Mesothelial cell of epicardium (in vitro differentiated cells): ENCODE measurements at places on chromosomes 1 and 21.

DNA sequence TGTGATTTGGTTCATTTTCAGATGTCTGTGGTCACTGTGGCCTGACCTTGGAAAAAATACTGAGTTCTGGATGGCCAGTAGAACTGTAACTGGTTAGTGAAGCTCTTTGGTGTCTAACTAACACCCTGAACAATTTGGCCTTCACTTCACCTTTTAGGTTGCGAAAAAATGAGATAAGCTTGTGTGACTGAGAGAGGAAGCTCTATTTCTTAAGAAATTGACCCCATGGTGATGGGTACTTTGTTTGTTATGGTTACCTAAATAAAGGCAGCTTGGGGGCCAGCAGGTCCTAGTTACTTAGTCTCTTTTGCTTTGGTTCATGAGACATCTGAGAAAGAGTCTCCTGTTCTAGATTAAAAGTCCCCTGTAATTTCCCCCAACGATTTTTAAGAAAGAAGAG lies 181.6 kb downstream of the ZNF326 start:
- H3K27me3 ChIP-seq, result peaks cover 3% of the 10 kb centered on the region
- no peak for DNase-seq
- peaks cover 5% of the 10 kb centered on the region for H3K4me1 ChIP-seq
- H3K4me3 ChIP-seq, result no peak overlapping the region
- H3K27ac ChIP-seq, result no peak overlapping the region
- H3K36me3 ChIP-seq, result no peaks in the 10 kb centered on the region

DNA sequence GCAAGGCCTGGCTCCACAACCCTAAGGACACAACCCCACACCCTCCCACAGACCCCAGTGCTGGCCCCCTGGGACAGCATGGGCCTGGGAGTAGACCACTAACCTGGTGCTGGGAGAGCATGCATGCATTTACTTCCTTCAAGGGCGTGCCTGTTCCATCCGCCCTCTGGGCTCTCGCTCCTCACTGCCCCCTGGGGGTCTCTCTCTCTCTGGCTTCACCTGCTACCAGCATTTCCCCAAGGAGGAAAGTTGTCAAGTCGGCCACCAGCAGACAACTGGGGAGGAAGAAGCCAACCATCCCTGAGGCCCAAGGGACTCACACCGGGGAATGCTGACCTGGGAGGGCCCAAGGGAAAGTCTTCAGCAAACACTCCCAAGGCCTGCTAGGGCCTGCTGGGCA lies 6.5 kb downstream of the LRP8 start:
- H3K4me3 ChIP-seq, result no peak overlapping the region
- peaks cover 11% of the 10 kb centered on the region for H3K27me3 ChIP-seq
- DNase-seq, result no peak
- H3K36me3 ChIP-seq, result peaks cover 7% of the 10 kb centered on the region
- no peak overlapping the region for H3K27ac ChIP-seq
- peaks cover 28% of the 10 kb centered on the region for H3K4me1 ChIP-seq

- H3K27me3 ChIP-seq, result peaks cover 25% of the 10 kb centered on the region
- peaks cover 16% of the 10 kb centered on the region for H3K4me1 ChIP-seq
- DNase-seq, result no peak
- H3K36me3 ChIP-seq, result peaks cover 2% of the 10 kb centered on the region
- H3K27ac ChIP-seq, result no peak overlapping the region
Observed at GRCh38 chr1:182791281-182792179, 2.0 kb downstream of the NPL start.

- peaks cover 33% of the 10 kb centered on the region for H3K4me1 ChIP-seq
- H3K4me3 ChIP-seq, result no peak overlapping the region
- no peaks in the 10 kb centered on the region for H3K27me3 ChIP-seq
- peaks cover 23% of the 10 kb centered on the region for H3K36me3 ChIP-seq
- H3K27ac ChIP-seq, result peak overlapping the region; percentile 15
Observed at GRCh38 chr1:114502080-114502479, 8.9 kb downstream of the TRIM33 start.

DNA sequence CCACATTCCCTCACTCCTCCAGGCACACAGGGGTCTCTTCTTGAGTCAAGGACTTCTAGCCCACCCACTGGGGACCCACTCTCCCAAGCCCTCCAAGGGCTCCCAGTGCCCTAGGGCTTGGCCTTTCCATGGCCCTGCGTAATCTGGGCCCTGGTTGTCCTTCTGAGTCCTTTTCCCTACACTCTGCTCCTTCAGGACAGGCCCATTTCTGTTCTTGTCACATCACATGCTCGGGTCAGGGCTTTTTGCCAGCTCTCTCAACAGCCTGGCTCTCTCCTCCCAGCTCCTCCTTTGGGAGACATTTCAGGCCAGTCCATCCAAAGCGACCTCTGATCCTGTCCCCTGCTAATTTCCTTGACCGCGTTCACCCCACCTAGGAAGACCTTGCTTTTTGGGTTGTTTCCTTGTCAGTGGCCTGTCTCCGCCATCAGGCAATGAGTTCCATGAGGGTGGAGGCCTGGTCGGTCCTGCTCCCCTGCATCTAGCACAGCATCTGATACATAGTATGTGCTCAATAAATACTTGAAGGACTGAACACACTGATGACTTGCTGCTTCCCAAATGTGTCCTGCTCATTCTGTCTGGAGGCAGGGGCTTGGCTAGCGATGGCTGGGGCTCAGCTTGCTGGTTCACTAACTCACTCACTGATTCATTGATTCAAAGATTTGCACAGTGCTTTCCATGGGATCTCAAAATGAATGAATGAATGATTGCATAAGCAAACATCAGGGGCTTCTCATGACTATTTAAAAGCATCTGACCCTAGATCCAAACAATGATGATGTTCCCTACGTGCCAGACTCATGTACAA lies 44.8 kb downstream of the DHRS3 start:
- peaks cover 9% of the 10 kb centered on the region for H3K4me1 ChIP-seq
- H3K27ac ChIP-seq, result peak overlapping the region; percentile 93
- no peak for DNase-seq
- no peaks in the 10 kb centered on the region for H3K27me3 ChIP-seq
- H3K4me3 ChIP-seq, result no peak overlapping the region

GRCh38 chr1:31771891-31772668 lies 7.9 kb upstream of the ADGRB2 start:
- peaks cover 10% of the 10 kb centered on the region for H3K4me1 ChIP-seq
- H3K27ac ChIP-seq, result no peak overlapping the region

DNA sequence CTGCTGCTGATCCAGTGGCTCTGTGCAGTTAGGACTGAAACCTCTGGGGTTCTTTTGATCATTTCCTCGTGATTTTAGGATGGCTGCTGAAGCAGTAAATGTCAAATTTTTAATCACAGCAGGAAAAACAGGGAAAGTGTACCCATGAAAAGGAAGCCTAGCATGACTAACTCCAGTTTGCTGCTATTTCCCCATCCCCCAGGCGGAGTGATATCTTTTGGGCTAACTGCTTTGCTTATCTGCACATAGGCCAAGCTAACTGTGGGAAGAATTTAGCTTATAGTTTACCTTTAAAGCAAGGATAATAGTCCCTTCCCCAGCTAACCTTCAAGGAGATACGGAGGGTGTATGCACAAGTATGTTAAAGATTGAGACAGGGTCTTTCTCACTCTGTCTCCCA lies 149.8 kb upstream of the TNR start:
- H3K27me3 ChIP-seq, result peaks cover 7% of the 10 kb centered on the region
- H3K4me1 ChIP-seq, result no peaks in the 10 kb centered on the region
- no peak overlapping the region for H3K4me3 ChIP-seq

DNA sequence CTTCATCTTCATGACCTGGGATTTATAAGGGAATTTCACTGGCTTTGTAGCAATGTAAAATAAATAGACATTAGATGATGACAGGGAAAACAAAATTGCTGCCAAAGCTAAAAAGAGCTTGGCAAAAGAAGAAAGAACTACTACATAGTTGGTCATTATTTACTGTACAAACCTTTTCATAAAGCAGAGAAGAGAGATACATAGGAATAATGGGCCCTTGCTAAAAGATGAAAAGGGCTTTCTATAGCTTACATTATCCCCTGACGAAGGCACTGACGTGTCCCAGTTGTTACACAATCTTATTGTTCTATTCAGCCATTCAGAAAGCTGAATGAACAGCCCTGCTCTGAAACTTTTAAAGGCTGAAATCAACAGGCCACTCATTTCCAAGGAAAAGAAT lies 57.1 kb downstream of the ZC3H11B start:
- peaks cover 27% of the 10 kb centered on the region for H3K4me1 ChIP-seq
- no peaks in the 10 kb centered on the region for H3K27me3 ChIP-seq
- no peak for DNase-seq
- no peak overlapping the region for H3K4me3 ChIP-seq
- no peaks in the 10 kb centered on the region for H3K36me3 ChIP-seq

DNA sequence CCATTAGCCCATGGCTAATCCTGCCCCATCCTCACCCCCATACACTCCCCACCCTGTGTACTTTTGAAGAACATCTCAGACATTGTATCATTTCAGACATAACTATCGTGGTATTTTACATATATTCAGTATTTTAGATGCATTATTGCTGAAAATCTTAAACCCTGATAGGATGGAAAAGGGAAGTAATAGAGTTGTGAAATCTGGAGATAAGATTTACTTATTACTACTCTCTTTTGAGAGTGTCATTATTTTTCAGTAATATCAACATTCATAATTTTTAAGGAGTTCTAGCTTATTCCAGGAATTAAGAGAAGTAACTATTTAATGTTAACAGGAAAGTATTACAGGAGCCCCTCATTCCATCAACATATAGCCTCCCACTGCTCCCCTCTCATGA lies 34.4 kb downstream of the ADCY10 start:
- no peaks in the 10 kb centered on the region for H3K36me3 ChIP-seq
- no peak for DNase-seq
- no peak overlapping the region for H3K4me3 ChIP-seq
- peaks cover 1% of the 10 kb centered on the region for H3K4me1 ChIP-seq

- no peaks in the 10 kb centered on the region for H3K36me3 ChIP-seq
- no peaks in the 10 kb centered on the region for H3K27me3 ChIP-seq
- H3K4me1 ChIP-seq, result peaks cover 4% of the 10 kb centered on the region
- no peak overlapping the region for H3K4me3 ChIP-seq
Observed at GRCh38 chr21:39063517-39063916, 119.7 kb downstream of the PSMG1 start.

- DNase-seq, result no peak
- peaks cover 7% of the 10 kb centered on the region for H3K27me3 ChIP-seq
- no peaks in the 10 kb centered on the region for H3K4me1 ChIP-seq
- no peak overlapping the region for H3K4me3 ChIP-seq
- no peaks in the 10 kb centered on the region for H3K36me3 ChIP-seq
Observed at GRCh38 chr1:57381426-57381825, 42.4 kb downstream of the DAB1 start.

DNA sequence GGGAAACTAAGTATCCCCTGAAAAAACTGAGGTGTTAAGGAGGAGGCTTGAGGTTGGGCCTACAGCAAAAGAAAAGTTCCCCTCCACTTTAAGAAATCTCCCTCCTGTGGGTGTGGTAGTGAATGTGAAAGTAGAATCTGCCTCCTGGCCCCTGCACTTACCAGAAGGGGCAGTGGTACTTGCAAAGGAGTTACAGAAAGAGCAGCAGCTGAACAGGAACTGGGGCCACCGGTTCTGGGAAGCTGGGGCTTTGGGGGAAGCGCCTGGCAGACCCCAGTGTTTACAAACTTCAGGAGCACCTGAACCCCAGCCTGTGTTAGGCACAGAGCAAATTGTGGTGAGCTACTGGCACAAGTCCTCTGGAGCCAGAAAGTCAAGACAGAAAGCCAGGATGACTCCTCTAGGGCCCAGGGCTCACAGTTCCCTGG lies 250.2 kb upstream of the FGGY start:
- peaks cover 37% of the 10 kb centered on the region for H3K4me1 ChIP-seq
- no peak for DNase-seq
- H3K27me3 ChIP-seq, result no peaks in the 10 kb centered on the region
- H3K4me3 ChIP-seq, result no peak overlapping the region
- H3K27ac ChIP-seq, result no peak overlapping the region

GRCh38 chr1:197920414-197921117 lies 3.4 kb downstream of the LHX9 start:
- DNase-seq, result no peak
- H3K27ac ChIP-seq, result no peak overlapping the region
- peak overlapping the region; percentile 63 for H3K4me3 ChIP-seq
- peaks cover 2% of the 10 kb centered on the region for H3K36me3 ChIP-seq

GRCh38 chr1:45355683-45356082 lies 15.4 kb upstream of the MUTYH start:
- H3K27me3 ChIP-seq, result no peaks in the 10 kb centered on the region
- no peaks in the 10 kb centered on the region for H3K36me3 ChIP-seq
- no peak overlapping the region for H3K4me3 ChIP-seq
- peaks cover 9% of the 10 kb centered on the region for H3K4me1 ChIP-seq

- DNase-seq, result peak; percentile 41
- no peak overlapping the region for H3K27ac ChIP-seq
- H3K4me1 ChIP-seq, result peaks cover 22% of the 10 kb centered on the region
Observed at GRCh38 chr1:214658785-214659184, 55.8 kb downstream of the CENPF start.

- no peaks in the 10 kb centered on the region for H3K36me3 ChIP-seq
- H3K4me3 ChIP-seq, result peak overlapping the region; percentile 35
- no peaks in the 10 kb centered on the region for H3K27me3 ChIP-seq
- H3K4me1 ChIP-seq, result peaks cover 13% of the 10 kb centered on the region
- no peak for DNase-seq
- H3K27ac ChIP-seq, result peak overlapping the region; percentile 88
Observed at GRCh38 chr1:36108314-36108713, 16.7 kb downstream of the COL8A2 start.

GRCh38 chr21:15444118-15444960 lies 285.4 kb upstream of the USP25 start:
- peaks cover 39% of the 10 kb centered on the region for H3K4me1 ChIP-seq
- H3K27ac ChIP-seq, result peak overlapping the region; percentile 11
- H3K4me3 ChIP-seq, result no peak overlapping the region
- H3K27me3 ChIP-seq, result no peaks in the 10 kb centered on the region
- no peak for DNase-seq
- peaks cover 6% of the 10 kb centered on the region for H3K36me3 ChIP-seq

DNA sequence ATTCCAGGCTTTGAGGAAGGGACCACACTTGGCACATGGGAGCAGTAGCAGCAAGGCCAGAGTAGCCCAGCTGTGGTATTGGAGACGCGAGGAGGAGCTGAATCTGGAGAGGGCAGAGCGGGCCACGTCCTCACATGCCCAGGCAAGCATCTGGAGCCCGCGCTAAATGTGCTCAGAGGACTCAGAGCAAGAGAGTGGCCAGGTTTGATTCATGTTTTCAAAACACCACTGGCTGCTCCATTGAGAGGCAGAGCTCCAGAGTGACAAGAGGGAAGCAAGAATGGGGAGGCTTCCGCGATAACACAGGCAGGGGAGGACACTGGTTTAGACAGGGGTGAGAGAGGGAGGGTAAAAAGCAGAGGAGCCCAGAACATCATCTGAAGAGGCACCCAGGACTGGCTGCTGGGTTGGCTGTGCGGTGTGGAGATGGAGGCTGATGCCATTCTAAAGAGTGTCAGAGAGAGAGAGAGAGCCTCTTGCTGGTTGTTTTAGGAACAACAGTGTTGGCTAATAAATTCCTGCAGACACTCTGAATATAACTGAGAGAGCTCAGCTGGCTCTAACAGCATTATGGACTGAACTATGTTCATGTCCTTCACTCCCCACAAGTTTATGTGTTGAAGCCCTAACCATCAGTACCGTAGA lies 32.3 kb downstream of the RCAN1 start:
- H3K27me3 ChIP-seq, result no peaks in the 10 kb centered on the region
- DNase-seq, result no peak
- peaks cover 6% of the 10 kb centered on the region for H3K4me1 ChIP-seq

GRCh38 chr1:108851567-108851966 lies 5.3 kb downstream of the AKNAD1 start:
- H3K4me1 ChIP-seq, result peaks cover under 1% of the 10 kb centered on the region
- peaks cover 10% of the 10 kb centered on the region for H3K27me3 ChIP-seq
- DNase-seq, result no peak
- no peak overlapping the region for H3K27ac ChIP-seq
- no peaks in the 10 kb centered on the region for H3K36me3 ChIP-seq
